ENCODE measurements at places on chromosomes 5 and 9.

DNA sequence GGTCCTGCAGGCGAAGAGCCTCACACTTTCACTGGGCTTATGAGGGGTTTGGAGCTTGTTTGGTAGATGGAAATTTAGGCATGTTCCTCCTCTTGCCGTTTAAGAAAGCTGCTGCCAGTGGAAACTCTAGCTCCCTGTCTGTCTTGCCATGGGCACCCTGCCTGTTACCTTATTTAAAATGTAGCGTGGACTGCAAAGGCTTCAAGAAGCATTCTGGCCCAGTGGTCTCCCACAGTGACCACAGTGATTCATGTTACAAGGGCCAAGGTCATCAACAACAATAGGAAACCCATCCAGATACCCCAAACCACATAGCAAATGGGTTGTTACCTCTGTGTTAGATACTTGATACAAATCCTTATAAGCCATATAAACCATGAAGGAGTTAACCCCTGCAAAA is 96.6 kb downstream of the DPYSL3 start:
- DNase-seq, result no peak

DNA sequence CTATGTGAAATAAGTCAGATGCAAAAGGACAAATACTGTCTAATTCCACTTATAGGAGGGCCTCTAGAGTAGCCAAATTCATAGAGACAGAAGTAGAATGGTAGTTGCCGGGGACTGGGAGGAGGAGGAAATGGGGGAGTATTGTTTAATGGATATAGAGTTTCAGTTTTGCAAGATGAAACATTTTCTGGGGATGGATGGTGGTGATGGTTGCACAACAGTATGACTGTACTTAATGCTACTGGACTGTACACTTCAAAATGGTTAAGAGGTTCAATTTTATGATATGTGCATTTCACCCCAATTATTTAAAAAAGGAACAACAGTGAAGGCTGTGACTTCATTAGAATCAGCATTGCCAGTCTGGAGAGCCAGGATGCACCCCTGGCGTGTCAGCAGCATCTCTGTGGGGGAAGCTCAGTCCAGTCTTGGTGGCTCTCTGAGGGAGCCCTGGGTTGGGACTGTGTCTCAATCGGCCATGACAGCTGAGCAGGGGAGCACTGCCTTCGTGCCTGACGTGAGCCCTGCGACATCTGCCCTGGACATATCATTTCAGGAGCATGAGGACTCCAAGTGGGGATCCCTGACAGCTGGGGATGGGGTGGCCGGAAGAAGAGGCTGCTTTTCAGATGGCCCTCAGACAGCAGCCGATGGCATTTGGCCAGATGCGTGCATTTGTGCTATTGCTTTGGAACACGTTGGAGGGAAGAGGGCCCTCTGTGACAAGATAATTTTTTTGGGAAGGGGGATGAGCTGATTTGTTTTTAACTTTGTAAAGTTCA is 130.8 kb upstream of the STC2 start:
- no peak for DNase-seq

- no peak for DNase-seq
These were observed 366.4 kb downstream of the ARL15 start for GRCh38 chr5:53943938-53944337.

- no peak for DNase-seq
These were observed 4.2 kb downstream of the DPP7 start for GRCh38 chr9:137110147-137110910.

GRCh38 chr9:3708751-3709150 is 182.9 kb upstream of the RFX3 start:
- no peak for DNase-seq

DNA sequence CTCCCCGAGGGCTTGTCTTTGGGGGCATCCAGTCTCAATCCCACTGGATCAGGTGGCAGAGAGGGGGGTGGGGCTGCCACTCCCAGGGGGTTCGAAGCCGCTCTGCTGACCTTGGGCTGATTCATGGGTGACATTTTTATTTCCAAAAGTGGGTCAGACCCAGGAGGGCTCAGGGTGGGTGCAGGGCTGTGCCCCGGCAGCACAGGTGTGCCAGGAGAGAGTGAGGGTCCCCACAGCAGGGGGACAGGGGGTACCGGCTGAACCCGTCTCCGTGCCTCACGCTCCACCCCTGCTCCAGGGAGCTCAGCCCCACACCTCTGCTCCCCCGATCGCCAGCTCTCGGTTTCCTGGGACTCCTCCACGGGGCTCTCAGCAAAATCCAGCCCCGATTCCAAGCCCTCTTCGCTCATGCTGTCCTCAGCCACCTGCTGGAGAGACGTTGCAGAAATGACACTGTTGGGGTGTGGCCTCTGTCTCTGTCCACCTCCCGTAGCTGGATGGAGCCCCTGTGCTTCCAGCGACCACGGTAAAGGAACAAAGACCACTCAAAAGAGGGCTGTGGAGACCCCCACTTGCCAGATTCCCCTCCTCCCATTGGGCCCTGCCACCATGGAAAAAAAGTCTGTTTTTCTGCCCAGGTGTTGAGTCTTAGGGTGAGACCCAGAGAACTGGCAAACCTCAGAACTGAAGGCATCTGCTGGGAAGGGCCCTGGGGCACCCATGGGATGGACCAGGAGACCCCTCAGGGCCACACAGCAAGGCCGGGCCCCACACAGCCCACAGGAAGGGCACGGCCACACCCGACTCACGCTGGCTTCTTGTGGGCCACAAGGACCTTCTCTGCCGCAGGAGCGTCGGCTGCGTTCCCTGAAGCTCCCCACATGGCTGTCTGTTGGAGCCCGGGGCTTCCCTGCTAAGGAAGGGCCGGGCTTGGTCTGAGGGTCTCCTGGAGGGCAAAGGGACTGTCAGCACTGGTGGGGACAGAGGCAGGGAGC is 10.6 kb upstream of the QSOX2 start:
- DNase-seq, result no peak

DNA sequence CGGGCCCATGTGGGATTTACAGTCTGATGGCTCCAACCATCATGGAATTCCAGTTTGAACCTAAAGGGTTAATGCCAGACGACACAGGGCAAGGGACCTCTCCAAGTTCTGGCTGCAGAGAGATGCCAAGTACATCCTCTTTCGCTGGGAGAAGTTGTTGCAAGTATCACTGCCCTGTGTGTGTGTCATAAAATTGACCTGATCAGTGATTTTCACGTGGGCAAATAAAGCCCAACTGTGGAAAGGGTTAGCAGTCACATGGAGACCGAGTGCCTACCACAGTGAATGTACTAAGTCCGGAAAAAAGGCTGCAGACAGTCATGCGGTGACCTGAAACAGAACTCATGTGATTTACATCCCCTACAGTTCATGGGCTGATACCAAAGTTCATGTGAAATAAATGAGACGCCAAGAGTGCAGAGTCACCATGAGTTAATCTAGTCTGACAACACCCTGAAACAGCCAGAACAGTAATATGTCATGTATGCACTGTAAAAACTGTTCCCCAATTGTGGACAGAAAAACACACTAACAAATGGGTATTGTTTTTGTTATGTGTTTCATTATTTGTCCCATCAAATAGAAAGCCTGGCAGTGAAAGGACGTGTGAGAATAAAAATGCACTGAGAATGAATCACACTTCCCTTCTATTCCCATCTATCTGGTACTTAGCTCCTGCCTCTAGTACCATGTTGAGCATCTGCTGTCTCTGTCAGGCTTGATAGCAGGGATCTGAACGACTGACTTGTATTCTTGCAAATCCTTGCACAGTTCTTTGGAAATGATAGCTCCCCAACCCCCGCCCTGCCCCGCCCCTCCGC is 115.7 kb downstream of the SUSD1 start:
- DNase-seq, result no peak

GRCh38 chr5:179869101-179869500 is 10.5 kb upstream of the MRNIP start:
- DNase-seq, result no peak

DNA sequence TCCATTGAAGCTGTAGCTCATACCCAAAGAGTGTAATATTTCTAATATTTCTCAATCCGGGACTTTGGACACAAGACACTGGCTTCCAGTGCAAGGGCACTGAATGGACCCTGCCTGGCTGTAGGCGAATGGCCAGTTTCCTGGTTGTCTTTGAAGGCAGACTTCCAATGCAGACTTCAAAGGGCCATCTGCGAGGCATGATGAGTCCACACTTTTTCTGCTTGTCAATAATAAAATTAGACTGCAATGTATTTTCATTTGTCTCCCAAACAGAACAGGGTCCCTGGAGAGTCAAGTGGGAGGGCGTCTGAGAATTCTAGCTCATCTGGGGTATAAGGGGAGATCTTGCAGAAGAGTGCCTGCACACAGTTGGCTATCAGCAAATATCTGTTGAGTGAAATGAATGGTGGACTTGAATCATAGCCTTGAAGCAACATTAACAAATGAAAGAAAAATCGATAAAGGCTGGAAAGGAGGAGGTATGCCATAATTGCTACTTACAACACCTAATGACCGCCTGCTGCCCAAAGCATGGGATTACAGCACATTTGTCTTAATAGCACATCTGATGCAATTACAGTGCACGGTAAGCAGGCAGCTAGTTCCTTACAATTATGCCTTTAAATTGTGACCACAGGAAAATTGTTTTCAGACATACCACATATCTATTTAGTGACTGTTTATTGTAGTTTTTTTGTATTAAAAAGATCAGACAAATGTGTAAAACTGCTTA is 137.5 kb downstream of the ARHGEF28 start:
- no peak for DNase-seq

- peak; percentile 16 for DNase-seq
These were observed 650 bp downstream of the MRRF start for GRCh38 chr9:122265149-122265915.

GRCh38 chr9:19193029-19193324 is 37.5 kb upstream of the DENND4C start:
- DNase-seq, result no peak

- DNase-seq, result no peak
These were observed 72.3 kb upstream of the TNPO1 start for GRCh38 chr5:72744136-72744535.

- no peak for DNase-seq
These were observed 283.9 kb downstream of the AOPEP start for GRCh38 chr9:95010431-95010838.

DNA sequence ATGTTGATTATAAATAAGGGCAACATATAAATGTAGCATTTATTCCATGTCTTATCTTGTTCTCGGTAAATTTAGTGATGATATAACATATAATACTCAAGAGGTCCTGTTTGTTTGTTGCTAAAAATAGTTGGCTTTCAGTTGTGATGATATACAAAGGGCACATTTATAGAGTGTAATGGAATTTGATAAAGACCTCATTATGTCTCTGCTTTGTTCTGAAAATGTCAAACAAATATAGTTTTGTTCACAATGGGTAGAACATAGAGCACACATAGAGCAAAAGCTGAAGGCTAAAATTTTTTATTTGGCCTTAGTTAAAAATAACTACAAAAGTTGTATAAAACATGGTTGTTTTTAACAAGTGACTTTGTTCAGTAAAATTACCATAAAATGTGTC is 477.1 kb upstream of the SMC2 start:
- DNase-seq, result no peak

DNA sequence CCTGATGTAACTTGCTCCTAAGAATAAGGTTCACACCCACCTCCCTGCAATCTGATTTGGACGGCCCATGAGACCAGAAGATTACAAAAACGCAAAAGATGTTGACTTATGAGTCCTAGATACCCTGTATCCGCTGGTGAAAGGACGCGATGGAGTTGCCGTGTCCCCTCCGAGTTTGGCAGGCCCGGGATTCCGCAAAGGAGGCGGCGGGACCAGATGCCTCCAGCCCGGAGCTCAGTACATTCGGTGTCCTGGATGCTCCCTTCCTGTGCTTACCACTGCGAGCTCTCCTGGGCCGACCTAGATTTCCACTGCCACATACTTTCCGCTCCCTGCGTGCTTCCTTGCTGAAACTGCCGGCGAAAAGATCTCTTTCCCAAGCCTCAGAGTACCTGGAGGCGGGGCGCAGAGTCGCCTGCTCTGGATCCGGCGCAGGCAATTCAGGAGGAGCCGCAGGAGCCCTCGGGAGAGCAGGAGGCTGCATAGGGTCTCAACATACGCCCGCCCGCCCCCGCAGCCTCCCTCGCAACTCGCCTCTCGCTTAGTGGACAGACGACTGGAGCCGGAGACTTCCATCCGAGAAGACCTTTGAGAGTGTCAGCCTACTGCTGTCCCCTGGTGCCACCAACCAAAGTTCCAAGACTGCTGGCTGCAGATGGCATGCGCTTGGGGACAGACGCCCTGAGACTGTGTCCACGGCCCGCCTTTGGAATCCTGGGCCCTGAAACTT is 39.8 kb downstream of the ANXA2R start:
- DNase-seq, result no peak

DNA sequence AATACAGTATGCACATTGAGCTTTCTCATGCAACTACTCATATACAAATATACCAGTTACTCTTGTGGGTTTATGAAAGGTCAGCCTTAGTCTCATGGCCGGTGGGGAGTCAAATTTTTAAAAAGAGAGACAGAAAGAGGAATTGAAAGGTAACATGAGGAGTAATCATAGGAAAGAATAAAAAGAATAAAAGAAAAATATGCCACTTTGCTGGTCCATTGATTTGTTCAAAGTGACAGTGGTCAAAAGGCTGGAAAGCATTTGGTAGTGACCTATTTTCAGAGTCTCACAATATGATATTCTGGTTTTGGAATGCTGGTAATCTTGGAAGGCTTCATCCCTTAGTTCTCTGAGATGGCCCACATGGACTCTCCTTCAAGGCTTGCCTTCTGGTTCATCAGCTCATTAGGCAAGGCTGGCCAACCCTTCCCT is 67.0 kb downstream of the ZNF366 start:
- no peak for DNase-seq

DNA sequence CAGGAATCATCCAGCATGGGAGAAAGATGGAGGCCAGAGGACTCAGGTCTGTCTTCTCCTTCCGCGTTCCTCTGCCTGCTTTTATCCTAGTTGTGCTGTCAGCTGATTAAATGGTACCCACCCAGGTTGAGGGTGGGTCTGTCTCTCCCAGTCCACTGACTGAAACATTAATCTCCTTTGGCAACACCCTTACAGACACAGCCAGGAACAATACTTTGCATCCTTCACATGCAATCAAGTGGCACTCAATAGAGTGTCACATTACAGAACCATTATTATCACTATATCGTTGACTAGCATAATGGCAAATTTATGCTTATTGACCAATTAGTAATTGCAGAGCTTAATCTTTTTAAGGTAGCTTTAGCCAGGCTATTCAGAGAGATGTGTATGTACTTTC is 64.8 kb downstream of the UNC13B start:
- DNase-seq, result no peak

DNA sequence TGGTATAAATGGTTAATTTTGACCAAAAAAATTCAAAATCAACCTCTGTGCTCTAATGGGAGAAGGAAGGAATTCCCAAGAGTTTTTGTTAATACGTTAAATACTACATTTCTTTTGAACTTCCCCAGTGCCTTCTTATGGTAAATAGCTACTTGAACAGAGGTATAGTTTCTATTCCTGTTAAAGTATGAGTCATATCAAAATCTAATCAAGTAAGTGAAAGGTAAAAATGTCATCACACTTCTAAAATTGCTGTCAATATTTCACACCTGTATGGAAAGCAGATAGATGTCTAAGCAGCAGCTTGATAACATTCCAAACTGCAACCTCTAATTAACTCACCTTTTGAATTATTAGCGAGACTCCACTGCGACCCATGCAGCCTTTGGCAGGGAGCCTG is 214.1 kb upstream of the MEF2C start:
- no peak for DNase-seq
